ENCODE measurements at places on chromosomes 4 and X. TPM values are rescaled to one million over a fixed set of nuclear protein-coding genes. Genes with fewer than 3 reads are reported as not detected.

Gene NFXL1
- total RNA-seq: 4.3 TPM

Gene GAGE1
- total RNA-seq: not detected

Gene NPFFR2
- not detected for total RNA-seq

Gene ITGB1BP2
- 1.5 TPM for total RNA-seq

Gene ESX1
- total RNA-seq: not detected

Gene HSD17B13
- total RNA-seq: not detected

Gene DCLK2
- total RNA-seq: 29.7 TPM

Gene SSX4
- not detected for total RNA-seq

Gene PRICKLE3
- total RNA-seq: 6.1 TPM

- no peak for DNase-seq
These were observed 171.4 kb downstream of the SH3KBP1 start for GRCh38 chrX:19715711-19716638.

DNA sequence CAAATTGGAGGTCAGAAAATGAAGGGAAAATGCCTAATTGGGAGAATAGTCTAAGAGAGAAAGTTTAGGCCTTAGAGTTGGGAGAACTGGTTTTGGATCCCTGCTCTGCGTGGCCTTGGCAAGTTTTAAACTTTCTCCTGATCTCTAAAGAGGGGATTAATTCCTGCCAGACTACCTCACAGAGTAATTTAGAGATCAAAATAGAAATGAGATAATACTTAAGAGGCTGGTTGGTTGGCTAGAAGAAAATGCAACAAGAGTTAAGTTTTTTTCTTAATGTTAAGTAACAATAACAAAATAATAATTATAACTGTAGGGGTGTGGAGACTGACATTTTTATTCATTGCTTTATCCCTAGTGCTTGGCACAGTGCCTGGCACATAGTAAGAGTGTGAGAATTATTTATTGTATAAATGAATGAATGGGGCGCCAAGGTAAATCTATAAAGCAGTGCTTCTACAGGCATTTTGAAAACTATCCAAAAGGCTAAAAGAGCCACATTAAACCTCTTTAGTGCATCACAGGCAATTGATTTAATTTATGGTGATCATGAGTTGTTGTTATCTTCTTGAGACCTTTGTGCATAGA lies 160.5 kb downstream of the RASL11B start:
- DNase-seq: no peak

- DNase-seq: no peak
These were observed 46.2 kb downstream of the LDB2 start for GRCh38 chr4:16852228-16852627.

DNA sequence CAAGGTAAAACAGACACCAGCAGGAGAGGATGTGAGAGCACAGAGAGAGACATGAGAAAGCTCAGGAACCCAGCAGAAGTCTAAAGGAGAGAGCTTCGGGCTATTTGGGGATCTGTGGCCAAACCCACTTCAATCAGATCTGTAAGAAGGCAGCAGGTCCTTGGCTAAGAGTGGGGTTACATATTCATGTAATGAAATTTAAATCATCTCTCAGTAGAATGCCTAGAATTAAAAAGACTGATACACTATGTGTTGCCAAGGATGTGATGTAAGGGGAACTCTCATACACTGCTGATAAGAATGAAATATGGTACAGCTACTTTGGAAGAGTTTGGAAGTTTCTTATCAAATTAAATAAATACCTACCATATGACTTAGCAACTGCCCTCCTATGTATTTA lies 35.8 kb downstream of the PDE5A start:
- no peak for DNase-seq

- peak; percentile 62 for DNase-seq
These were observed 4.8 kb downstream of the FRMPD3 start for GRCh38 chrX:107454302-107454701.

- DNase-seq: no peak
These were observed 3.5 kb upstream of the ZFP92 start for GRCh38 chrX:153407736-153408135.

- DNase-seq: no peak
These were observed 41.0 kb upstream of the JADE1 start for GRCh38 chr4:128768373-128768996.

GRCh38 chrX:126658447-126658846 lies 105.8 kb upstream of the DCAF12L1 start:
- DNase-seq: peak; percentile 3

DNA sequence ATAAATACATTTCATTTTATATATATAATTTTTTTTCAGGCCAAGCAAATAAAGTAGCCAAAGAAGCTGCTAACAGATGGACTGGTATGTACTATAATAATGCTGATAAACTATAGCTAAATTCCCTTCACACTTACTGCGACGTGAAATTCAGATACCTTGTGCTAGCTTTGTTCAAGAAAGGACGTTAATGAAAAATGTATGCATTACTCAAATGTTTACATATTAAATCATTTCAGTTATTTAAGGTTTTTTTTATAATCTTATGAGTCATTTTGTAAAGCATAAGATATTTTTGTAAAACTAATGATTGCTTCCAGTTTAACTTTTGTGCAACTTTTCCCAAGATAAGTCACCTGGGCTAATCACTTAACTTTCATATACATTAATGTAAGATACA lies 57.2 kb upstream of the TMEM131L start:
- no peak for DNase-seq

DNA sequence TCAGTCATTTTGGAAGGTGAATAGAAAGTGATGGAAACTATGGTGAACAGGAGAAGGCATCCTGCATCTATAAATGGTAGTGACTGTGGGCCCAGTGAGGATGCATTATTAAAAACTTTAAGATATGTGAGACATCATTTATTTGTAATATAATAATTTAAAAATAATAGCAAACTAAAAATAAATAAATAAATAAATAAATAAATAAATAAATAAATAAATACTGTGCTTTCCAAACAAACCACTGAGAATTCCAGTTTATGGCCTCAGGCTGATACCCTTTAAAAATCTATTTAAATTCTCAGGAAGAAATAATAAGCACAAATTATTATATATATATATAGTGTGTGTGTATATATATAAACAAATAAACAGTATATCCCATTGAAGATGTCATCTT lies 248.0 kb upstream of the DCAF8L1 start:
- no peak for DNase-seq

GRCh38 chr4:146916479-146917076 lies 29.1 kb downstream of the TTC29 start:
- DNase-seq: peak; percentile 10

- no peak for DNase-seq
These were observed 32.6 kb upstream of the FAM241A start for GRCh38 chr4:112112590-112113170.

- no peak for DNase-seq
These were observed 7.7 kb upstream of the ADGRL3 start for GRCh38 chr4:61192392-61192791.

GRCh38 chrX:70442224-70442623 lies 2.4 kb upstream of the DLG3 start:
- no peak for DNase-seq

- DNase-seq: no peak
These were observed 197.0 kb downstream of the ADGRL3 start for GRCh38 chr4:61397174-61397573.

DNA sequence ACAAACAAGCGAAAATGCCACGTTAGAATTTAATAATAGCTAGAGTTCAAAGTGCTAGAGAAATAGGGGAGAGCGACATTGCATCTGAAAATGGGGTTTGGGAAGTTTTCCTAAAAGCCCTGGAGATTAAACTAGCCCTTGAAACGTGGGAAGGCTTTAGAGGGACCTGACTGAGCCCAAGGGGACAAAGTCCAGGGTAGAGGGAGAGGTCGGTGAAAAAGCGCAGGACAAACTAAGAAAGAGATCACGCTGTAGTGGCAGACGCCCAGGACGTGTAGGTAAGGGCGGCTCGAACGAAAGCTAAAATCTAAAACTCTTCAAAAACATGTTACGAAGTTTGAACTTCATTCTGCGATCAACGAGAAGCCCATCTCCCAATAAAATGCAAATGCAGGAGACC lies 1.1 kb upstream of the ATP11C start:
- no peak for DNase-seq

GRCh38 chr4:173433447-173433846 lies 34.5 kb upstream of the SCRG1 start:
- no peak for DNase-seq

- DNase-seq: no peak
These were observed 62.5 kb downstream of the KIAA0232 start for GRCh38 chr4:6845027-6845426.

DNA sequence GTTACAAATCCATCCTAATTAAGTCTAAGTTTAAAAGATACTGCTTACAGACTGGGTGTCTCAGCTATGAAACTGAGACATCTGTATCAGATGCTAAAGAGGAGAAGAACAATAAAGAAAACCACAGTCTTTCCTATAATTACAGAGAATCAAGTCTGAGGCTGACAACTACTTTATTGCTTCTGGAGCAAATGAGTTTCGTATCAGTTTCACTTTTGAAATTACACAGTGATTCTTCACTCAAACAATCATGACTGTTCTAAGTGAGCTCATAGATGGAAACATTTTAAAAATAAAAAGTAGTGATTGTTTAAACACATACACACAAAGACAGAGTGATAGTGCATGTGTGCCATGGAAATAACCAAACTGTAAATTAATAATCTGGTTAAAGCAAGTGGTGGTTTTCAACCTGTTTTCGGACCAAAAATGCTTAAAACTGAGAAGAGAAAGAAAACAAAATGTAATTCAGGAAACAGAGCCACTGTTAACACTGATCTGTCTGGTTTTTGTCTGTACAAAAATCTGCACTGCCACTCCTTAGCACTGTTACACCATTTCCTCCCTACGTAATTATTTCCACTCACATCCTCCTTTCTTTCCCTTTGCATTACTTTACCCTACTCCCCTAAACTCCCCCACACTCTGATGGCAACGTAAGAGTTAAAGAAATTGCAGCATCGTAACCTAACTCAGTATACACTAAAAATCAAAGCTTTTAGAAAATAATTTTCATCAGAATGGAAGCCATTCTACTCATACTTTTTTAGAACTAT lies 12.5 kb downstream of the RFC1 start:
- no peak for DNase-seq

DNA sequence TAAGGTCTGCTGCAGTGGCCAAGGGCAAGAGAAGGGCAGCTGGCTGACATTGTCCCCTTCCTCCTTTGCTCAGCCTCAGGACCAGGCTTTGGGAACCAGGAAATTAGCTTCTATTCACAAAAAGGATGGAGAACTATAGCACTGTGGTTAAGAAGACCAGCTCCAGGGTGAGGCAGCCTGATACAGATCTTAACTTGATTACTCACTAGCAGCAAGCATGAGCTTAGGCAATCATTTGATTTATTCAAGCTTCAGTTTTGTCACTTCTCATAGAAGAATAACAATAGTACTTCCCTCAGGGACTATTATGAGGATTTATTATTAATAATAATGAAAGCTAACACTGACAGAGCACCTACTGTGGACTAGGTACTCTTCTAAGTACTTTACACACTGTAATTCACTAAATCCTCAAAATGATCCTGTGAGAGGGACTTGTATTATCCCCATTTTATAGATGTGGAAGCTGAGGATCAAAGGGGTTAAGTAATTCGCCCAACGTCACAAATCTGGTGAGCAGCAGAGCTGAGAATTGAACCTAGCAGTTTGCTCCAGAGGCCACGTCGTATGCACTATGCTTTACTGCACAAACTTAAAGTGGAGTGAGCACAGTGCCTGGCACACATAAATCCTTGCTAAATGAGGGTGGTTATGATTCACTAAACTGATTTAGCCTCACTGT lies 130.4 kb upstream of the PAK3 start:
- DNase-seq: no peak

GRCh38 chr4:58760737-58761136 lies 1650.6 kb upstream of the IGFBP7 start:
- no peak for DNase-seq

DNA sequence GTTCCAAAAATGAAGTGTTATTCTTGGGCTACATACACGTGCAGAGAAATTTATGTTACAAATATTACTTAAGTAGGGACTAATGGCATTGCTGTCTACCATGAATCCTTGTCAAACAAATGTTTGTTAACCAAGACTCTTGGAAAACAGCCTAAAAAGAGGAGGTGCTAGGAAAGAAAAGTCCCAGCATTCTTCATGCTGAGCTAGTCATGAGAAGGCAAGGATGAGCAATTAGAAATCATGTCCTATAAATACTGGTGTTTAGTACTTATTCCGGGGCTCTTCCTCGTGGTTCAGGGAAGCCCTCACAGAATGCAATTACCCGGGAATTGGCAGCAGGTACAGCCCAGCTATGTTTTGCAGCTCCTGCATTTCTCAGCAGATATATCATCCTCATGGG lies 378.1 kb upstream of the FTHL17 start:
- no peak for DNase-seq

GRCh38 chr4:152454398-152455011 lies 81.4 kb downstream of the FBXW7 start:
- DNase-seq: peak; percentile 41
